ENCODE measurements at places on chromosomes 3 and 15.

DNA sequence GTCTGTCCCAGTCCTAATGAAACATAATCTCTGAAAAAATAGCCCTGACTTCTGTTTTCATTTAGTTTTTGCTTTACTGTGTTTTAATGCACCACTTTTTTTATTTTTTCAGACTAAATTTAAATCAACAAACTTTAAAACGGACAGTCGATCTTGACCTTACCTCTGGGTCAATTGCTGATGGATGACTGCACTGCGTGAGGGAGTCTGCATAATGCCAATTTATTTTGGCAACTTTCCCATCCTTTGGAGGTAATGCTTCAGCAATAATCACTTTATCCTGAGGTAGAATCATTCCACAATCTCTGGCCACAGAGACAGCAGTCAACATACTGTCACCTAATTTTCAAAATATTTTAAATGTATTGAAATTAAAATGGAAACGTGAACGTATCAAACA, 32.5 kb upstream of the GP5 start:
- no peak for DNase-seq

GRCh38 chr3:18223571-18223970, 201.6 kb downstream of the SATB1 start:
- DNase-seq, result no peak

GRCh38 chr15:72836676-72837330, 53.2 kb upstream of the ADPGK start:
- no peak for DNase-seq

DNA sequence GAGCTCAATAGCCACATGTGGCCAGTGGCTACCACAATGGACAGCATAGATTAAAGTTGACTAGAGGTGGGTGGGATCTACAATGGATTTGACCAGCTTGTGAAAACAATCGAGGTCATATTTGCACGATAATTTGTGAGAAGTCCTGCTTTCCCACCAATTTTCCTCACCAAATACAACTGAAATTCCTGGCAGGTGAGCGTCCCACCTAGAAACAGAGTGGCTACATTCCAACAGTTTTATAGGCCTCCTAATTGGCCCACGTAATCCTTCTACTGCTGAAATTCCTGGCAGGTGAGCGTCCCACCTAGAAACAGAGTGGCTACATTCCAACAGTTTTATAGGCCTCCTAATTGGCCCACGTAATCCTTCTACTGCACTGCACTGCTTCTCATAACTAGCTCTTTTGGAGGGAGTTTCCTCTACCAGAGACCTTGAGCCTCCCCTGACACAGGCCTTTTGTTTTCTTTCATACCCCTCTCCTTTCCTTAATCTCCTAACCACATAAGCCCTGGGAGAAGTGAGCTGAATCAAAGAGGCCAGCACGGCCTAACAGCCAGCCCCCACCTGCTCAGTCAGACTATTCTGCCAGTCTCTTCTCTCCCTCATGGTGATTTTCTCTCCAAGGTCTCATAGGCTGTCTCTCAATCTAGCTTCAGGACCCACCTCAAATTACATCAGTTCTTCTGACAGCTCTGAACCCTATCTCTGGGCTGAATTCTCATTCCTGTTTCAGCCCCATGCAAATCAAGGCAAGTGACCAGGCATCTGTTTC, 80.2 kb downstream of the BFSP2 start:
- no peak for DNase-seq

DNA sequence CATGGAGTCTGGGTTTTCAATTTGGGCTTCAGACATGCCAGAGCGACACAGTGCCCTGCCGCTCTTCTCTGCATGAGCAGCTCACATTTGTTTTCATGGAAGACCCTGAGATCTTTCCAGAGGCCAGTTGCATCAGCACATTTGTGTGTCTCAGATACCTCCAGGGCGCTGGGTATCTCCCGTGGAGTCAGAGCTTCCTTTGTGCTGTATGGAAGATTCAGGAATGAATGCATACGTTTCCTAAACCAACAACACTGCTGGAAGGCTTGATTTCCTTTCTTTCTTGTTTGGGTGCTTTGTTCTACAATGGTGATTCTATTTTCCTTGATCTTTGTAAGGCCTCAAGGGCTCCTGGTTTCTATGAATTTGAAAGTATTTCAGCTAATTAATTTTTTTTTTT, 106.5 kb downstream of the CACNA2D3 start:
- no peak for DNase-seq

GRCh38 chr15:25673972-25674371, 189.2 kb downstream of the ATP10A start:
- no peak for DNase-seq

DNA sequence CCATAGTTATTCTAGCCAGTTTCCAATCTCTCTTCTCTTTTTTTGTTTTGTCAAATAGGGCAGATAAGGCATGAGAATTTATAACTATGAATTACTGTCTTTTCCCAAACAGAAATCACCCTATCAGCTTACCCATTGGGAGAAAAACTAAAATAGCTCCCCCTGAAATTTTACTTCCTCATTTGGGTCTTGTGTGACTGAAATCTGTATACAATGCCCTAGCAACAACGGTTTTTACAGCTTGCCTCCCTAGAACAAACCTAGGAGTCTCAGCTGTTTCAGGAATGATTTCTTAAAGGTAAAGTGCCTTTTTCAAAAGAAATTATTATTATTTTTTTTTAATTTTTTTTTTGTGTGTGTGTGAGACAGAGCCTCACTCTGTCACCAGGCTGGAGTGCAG, 56.8 kb downstream of the CD86 start:
- DNase-seq, result no peak

DNA sequence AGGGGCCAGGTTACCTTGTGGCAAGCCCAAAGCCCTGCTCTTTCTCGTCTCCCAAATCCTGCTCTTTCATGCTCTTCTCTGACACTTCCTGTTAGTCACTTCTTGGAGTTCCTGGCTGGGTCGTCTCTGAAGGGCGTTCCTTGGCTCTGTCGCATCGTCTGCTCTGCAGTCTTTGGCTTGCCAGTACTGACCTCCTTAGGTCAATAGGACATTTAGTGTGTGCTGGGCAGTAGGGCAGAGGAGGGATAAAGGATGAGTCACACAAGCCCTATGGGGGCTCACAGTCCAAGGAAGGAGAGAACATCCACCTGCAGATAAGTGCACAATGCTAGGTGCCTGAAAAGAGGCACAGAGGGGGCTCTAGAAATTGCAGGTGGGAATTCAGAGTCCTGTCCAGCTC, 87.5 kb downstream of the FAM43A start:
- no peak for DNase-seq

- DNase-seq, result no peak
These were observed 1.4 kb upstream of the ISLR2 start for GRCh38 chr15:74128785-74129585.

Measured in T follicular helper cell (primary cell).